Activated naive CD4-positive, alpha-beta T cell treated with anti-CD3 and anti-CD28 coated beads for 36 hours (primary cell): ENCODE measurements at places on chromosomes 11 and 22. TPM values are rescaled to one million over a fixed set of nuclear protein-coding genes. Genes with fewer than 3 reads are reported as not detected.

DNA sequence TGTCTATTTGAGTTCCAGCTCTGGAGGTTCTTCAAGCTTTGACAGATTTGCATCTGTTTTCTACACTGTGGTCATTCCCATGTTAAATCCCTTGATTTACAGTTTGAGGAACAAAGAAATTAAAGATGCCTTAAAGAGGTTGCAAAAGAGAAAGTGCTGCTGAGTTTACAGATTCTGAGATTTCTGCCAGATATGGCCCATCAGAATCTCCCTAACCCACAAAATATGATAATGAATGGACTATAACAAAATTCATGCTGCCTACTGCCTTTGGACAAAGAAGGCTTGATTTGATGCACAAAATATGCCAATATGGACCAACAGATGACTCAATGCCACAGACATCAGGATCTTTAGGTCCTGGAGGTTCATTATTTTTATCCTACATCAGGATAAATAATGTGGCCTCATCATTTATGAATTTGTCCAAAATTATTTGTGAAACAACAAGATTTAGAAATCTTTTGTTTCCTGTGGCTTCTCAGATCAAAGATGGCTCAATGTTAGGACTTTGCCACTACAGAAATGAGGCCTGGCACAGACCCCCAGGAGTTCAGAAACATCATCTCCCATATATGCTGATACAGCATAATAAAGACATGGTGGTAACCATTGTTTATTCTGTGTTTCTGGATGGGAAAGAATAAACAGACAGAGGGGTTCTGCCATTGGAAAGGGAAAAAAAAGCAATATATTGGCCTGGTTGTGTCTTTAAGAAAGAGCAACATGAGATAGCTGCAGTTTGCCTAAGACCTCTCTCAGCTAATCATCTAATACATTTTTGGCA, 6.7 kb downstream of the OR5AN1 start:
- H3K4me1 ChIP-seq = no peaks in the 10 kb centered on the region
- H3K4me3 ChIP-seq = no peak overlapping the region
- no peak for DNase-seq
- H3K36me3 ChIP-seq = no peaks in the 10 kb centered on the region
- H3K27ac ChIP-seq = no peak overlapping the region

DNA sequence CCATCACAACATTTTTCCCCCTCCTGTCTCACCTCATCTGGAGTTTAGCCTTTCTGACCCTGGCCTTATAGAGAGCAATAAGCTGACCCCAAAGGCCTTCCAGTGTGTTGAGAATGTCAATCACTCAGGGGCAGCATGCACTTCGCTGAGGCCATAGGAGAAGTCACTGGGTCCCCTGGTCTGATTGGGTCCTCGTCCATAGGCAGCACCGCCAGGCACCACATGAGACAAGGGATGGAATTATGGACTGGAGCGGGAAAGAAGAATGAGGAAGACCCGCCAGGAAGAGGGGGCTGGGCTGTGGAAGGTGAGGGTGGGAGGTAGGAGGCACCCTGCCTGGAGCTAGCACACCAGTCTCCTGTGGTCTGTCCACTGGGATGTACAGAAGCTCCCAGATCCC, 72.9 kb downstream of the DSCAML1 start:
- H3K27ac ChIP-seq = no peak overlapping the region
- H3K4me3 ChIP-seq = no peak overlapping the region
- H3K27me3 ChIP-seq = peaks cover 4% of the 10 kb centered on the region

- no peaks in the 10 kb centered on the region for H3K36me3 ChIP-seq
- no peaks in the 10 kb centered on the region for H3K27me3 ChIP-seq
- H3K4me3 ChIP-seq = no peak overlapping the region
- DNase-seq = peak; percentile 70
- peak overlapping the region; percentile 82 for H3K27ac ChIP-seq
- H3K4me1 ChIP-seq = peaks cover 37% of the 10 kb centered on the region
Observed at GRCh38 chr11:44530413-44531115, 34.9 kb upstream of the CD82 start.

MAP6 gene
- total RNA-seq = not detected

LSP1 gene
- total RNA-seq = 42.9 TPM

RFPL3 gene
- total RNA-seq = not detected

- no peak overlapping the region for H3K4me3 ChIP-seq
- peaks cover 12% of the 10 kb centered on the region for H3K4me1 ChIP-seq
- H3K27ac ChIP-seq = no peak overlapping the region
- no peak for DNase-seq
- H3K36me3 ChIP-seq = peaks cover 50% of the 10 kb centered on the region
- no peaks in the 10 kb centered on the region for H3K27me3 ChIP-seq
Observed at GRCh38 chr22:26697151-26697550, 39.8 kb downstream of the MIAT start.

GRCh38 chr11:60482361-60482760, 10.2 kb upstream of the MS4A12 start:
- H3K4me1 ChIP-seq = peaks cover 4% of the 10 kb centered on the region
- H3K36me3 ChIP-seq = no peaks in the 10 kb centered on the region
- H3K4me3 ChIP-seq = no peak overlapping the region

OR2AT4 gene
- not detected for total RNA-seq

DNA sequence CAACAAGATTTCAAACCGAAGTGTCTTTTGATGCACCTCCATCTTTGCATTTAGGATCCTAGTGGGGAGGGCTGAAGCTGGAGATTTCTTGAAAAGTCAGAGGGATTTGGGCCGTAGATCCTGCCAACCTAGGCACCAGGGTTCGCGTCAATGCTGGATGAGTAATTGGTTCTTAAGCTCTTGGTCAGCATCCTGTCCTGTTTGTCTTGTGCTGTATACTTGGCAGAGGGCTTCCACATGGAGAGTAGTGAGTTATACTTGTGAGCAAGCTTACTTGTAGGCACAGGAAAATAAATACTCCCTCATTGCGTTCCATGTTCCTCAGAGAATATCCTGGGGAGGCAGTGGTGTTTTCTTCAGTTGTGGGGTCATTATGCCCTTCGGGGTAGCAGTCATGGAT, 12.6 kb downstream of the INSC start:
- no peak overlapping the region for H3K4me3 ChIP-seq
- H3K4me1 ChIP-seq = no peaks in the 10 kb centered on the region
- DNase-seq = no peak
- no peak overlapping the region for H3K27ac ChIP-seq
- H3K36me3 ChIP-seq = no peaks in the 10 kb centered on the region
- peaks cover 8% of the 10 kb centered on the region for H3K27me3 ChIP-seq

CEND1 gene
- not detected for total RNA-seq

SLC6A5 gene
- not detected for total RNA-seq

HBB gene
- total RNA-seq = not detected

DNA sequence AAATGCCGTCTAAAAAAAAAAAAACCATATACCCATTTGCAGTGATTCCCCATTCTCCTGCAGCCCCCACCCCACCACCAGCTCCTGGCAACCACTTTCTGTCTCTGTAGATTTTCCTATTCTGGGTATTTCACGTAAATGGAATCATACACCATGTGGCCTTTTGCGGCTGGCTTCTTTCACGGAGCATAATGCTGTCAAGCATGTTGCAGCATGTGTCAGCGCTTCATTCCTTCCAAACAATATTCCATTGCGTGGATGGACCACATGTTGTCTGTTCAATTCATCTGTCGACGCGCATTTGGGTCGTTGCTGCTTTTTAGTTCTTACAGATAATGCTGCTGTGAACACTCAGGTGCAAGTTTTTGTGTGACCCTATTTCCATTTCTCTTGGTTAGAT, 14.8 kb upstream of the EMID1 start:
- no peak overlapping the region for H3K4me3 ChIP-seq
- no peaks in the 10 kb centered on the region for H3K4me1 ChIP-seq
- no peak for DNase-seq
- no peaks in the 10 kb centered on the region for H3K36me3 ChIP-seq
- H3K27ac ChIP-seq = no peak overlapping the region

DNA sequence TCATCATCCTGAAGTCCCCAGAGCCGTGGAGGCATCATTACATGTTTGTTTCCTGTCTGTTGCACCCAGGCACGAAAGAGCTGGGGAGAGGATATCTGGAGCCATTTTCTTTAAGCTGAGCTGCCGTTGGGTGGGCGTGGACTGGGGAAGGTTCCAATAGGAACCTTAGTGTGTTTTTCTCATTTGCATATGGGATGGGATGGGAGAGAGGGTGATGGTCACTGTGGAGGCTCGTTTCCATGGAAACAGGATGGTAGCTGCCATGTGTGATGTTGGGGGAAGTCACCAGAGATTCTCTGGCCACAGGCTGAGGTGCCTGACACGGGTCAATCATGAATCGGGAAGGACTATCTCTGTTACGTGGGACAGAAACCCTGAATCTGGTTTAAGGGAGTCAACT, 39.7 kb downstream of the CACNA1I start:
- no peaks in the 10 kb centered on the region for H3K27me3 ChIP-seq
- H3K27ac ChIP-seq = no peak overlapping the region
- no peak for DNase-seq
- H3K36me3 ChIP-seq = peaks cover 2% of the 10 kb centered on the region
- peaks cover 16% of the 10 kb centered on the region for H3K4me1 ChIP-seq
- H3K4me3 ChIP-seq = no peak overlapping the region

DNA sequence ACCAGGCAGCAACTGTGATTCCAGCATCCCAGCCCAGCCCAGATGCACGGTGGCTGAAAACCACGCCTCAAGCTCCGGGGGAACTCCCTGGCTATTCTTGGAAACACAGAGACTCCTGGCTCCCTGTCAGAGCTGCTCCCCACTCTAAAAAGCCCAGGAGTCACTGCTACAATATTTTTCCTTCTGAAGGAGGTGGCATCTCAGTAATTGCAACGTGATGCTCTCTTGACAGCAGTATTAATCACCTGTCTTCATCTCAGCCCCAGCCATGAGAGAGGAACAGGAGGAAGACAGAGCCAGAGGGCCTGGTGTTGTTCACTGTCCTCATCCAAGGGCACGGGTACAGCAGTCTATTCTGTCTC, 26.9 kb downstream of the DRD2 start:
- H3K36me3 ChIP-seq = no peaks in the 10 kb centered on the region
- no peak for DNase-seq

- no peak overlapping the region for H3K27ac ChIP-seq
- DNase-seq = no peak
- no peaks in the 10 kb centered on the region for H3K4me1 ChIP-seq
- no peak overlapping the region for H3K4me3 ChIP-seq
Observed at GRCh38 chr11:113373981-113374560, 13.5 kb upstream of the ANKK1 start.

ZC3H7B gene
- 30.3 TPM for total RNA-seq
